ENCODE measurements at places on chromosomes 11 and 22. TPM values are rescaled to one million over a fixed set of nuclear protein-coding genes. Genes with fewer than 3 reads are reported as not detected.

MMP7 gene
- not detected for total RNA-seq

GRAP2 gene
- total RNA-seq, result not detected

CHRDL2 gene
- not detected for total RNA-seq

SGSM1 gene
- total RNA-seq, result not detected

OR52A1 gene
- total RNA-seq, result not detected

OTOG gene
- total RNA-seq, result not detected

RASD2 gene
- total RNA-seq, result not detected

AIP gene
- 76.5 TPM for total RNA-seq

DYNC2H1 gene
- total RNA-seq, result 22.6 TPM

SAA1 gene
- total RNA-seq, result not detected

CARD18 gene
- not detected for total RNA-seq

SNX32 gene
- total RNA-seq, result 4.1 TPM

DSCAML1 gene
- not detected for total RNA-seq

CRYBB3 gene
- total RNA-seq, result not detected

BDNF gene
- total RNA-seq, result 4.2 TPM

MPEG1 gene
- not detected for total RNA-seq

BCO2 gene
- total RNA-seq, result 1.5 TPM

TCN1 gene
- total RNA-seq, result not detected

TRIM22 gene
- 136 TPM for total RNA-seq

OR52E6 gene
- total RNA-seq, result not detected

OR52I2 gene
- not detected for total RNA-seq

CBLIF gene
- not detected for total RNA-seq

PYGM gene
- total RNA-seq, result 0.73 TPM

OR51I1 gene
- not detected for total RNA-seq

TH gene
- 0.89 TPM for total RNA-seq

RFPL2 gene
- not detected for total RNA-seq

OR2AG2 gene
- total RNA-seq, result 0.08 TPM

OR4C46 gene
- total RNA-seq, result not detected

TTC36 gene
- 0.86 TPM for total RNA-seq

TRIM77 gene
- not detected for total RNA-seq

COX8A gene
- total RNA-seq, result 253 TPM

SLC25A17 gene
- total RNA-seq, result 15.8 TPM

CYP2D6 gene
- total RNA-seq, result 1.4 TPM

GVQW3 gene
- total RNA-seq, result 4.2 TPM

CCDC73 gene
- total RNA-seq, result not detected

OR10D3 gene
- not detected for total RNA-seq

HBG1 gene
- total RNA-seq, result not detected

OR10A5 gene
- total RNA-seq, result not detected

NTM gene
- total RNA-seq, result 82.7 TPM

PHOX2A gene
- not detected for total RNA-seq

NPAS4 gene
- total RNA-seq, result 0.18 TPM

YAP1 gene
- 128 TPM for total RNA-seq

IL17REL gene
- not detected for total RNA-seq

KDELR3 gene
- 39.3 TPM for total RNA-seq

Measured in osteocyte (in vitro differentiated cells).